H54 (cell line): ENCODE measurements at places on chromosomes 6 and 20.

GRCh38 chr6:27312146-27312949 lies at the start of gene POM121L2:
Gene POM121L2 (minus strand): TSS chr6:27312273. CDS start chr6:27312170, 103 bp downstream.
- no peak for DNase-seq

DNA sequence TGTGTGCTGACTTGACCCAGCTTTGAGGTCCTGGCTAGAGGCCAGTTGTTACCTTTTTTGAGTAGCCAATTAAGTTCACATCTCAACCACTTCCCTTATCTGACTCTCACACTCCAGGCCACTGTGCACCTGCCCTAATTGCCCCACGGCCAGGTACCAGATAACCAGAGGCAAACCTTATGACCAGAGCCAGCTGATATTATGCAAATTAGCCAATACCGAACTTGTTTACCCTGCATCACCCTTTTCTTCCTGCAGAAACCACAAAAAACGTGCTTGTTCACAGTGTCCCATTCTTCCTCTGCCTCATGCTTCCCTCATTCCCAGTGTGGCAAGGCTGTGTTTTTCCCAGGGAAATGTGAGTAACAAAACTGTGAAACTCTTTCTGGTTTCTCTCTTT lies 89.3 kb downstream of the HTR1B start:
- DNase-seq, result no peak

- DNase-seq, result no peak
These were observed 117.1 kb downstream of the GRM4 start for GRCh38 chr6:34028691-34029360.

DNA sequence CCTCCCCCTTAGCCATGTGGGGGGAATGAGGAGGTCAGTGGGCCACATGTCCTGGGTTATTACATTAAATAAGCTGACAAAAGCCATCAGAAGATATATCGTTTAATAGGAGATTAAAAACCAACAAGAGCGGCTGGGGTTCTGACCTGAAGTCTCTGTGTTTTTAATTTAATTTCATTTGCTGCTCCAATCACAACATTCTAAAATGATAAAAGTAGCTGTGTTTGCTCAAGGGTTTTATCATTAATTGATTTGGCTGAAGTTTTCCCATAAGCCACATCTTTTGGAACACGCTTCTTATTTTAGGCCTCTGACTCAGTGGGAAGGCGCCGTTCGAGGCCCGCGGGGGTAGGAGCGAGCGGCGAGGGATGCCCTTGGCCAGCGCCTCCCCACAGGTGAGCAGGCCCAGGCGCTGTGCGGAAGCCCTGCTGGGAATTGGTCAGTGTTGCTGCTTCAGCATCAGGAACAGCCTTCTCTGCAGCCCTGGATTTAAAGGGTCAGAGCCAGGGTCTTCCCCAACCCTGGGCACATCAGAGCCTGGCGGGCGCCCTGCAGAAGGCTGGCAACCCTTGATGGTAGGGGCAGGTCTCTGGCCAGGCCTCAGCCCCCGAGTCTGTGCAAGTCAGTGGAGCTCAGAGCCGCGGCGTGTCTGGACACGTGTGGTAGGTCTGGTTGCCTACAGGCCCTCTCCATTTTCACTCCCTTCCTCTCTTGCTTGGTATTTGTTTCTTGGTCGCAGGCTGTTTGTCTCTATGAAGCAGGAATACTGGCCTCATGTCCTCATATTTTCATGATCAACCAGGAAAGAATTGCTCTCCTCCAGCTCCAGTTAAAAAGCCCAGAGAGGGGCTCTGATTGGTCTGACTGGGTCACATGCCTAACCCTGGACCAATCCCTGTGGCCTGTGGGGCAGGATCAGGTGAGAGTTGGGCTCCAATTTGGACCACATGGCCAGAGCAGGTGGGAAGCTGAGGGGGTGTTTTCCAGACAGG lies 30.9 kb upstream of the MLN start:
- DNase-seq, result no peak

GRCh38 chr6:3770023-3770720 lies 18.7 kb upstream of the PXDC1 start:
- no peak for DNase-seq
